Hematopoietic multipotent progenitor cell treated with erythropoietin and hydrocortisone succinate and interleukin-3 and kit ligand, for 6 days (in vitro differentiated cells): ENCODE measurements at places on chromosomes 13 and 19.
A peak's percentile ranks its signal among the peaks of the same experiment; 100 is the strongest.

DNA sequence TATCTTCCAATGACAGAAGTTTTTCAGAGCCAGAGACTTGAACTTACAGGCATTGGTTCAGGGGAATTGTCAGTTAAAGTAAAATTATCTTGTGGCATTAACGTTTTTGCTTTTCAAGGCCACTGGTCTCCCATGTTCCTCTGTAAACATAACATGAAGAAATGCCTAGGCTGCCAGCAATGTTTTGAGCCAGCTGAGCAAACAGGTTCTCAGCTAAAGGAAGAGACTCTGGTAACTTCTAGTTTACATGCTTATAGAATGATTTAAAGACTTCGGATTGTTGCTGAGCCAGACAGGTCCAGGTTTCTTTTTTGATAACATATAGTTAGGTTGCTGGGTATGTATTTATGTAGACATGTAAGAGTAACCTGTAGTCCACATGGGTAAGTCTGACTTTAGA is 35.7 kb downstream of the ZNF493 start:
- no peak for DNase-seq

DNA sequence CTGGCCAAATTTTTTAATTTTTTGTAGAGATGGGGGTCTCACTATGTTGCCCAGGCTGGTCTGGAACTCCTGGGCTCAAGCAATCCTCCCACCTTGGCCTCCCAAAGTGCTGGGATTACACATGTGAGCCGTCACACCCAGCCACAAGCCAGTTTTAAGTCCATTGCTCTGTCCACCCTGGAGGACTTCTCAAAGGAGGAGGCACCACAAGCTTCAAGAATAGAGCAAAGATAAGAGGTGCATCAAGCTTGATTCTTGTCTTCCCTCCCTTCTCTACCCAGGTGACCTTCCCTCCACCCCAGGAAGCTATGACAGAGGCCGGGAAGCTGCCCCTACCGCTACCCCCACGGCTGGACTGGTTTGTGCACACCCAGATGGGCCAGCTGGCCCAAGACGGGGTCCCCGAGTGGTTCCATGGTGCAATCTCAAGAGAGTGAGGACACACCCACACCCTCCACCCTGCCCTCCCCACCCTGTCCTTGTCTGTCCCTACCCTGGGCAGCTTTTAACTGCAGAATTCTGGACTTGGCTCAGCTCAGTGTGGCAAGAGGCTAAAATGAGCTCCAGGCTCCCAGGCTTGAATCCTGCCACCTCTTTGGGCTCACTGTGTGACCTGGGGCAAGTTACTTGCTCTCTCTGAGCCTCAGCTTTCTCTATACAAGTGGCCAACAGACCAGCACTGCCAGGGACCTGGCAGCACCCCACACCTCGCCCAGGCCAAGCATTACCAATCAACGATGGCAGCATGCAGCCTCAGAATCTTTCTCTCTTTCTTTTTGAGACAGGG is 5.2 kb downstream of the HSH2D start:
- peak; percentile 52 for DNase-seq

DNA sequence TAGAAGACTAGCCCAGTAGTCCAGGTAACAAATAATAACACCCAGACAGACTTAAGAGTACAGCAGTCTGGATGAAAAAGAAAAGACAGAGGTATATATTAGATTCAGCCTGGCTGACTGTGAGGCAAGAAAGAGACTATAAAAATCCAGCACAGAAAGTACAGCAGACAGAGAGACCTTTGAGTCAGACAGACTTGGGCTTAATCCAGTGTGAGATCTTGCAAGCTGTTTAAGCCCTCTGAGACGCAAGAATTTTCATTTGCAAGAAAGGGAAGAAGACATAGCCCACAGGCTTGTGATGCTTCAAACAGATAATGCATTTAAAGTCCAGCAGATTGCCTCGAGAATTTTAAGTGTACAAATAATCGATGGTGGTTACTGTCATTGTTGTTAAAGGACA is 471.4 kb downstream of the LIG4 start:
- DNase-seq, result no peak

DNA sequence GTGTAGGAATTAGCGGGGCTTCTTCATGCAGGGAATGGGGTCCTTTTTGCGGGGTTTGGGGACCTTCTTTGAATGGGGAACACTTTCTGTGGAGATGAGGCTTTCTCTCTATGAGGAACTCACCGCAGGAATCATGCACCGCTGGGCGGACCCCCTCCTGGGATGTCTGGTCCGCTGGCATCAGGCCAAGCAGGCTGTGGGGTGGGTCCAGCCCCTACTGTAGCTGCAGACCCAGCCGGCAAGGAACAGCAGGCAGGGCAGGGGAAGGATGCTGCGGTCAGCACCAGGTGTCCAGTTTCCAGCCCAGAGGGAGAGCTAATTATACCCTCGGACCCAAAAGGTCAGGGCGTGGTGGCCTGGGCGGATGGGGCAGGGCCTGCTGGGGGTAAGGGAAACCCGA is 1.8 kb downstream of the MYBPC2 start:
- DNase-seq, result no peak

GRCh38 chr13:113002206-113002912 is 33.3 kb downstream of the MCF2L start:
- no peak for DNase-seq

DNA sequence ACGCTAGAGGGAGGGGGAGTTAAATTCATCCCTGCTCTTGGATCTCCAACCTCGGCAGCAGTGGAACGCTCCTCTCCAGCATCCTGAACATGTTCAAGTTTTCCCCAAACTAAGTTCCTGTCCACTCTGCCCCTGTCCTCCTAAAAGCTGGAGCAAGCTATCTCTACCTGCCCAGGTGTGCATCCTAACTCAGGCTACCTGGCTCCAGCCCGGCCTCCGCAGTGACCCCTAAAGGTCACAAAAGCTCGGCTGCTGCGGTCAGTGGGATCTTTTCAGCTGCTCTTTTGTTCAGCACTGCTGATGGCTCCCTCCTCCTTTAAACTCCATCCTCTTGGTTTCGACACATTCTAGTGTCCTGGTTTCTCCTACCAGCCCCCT is 1.4 kb downstream of the DCUN1D2 start:
- DNase-seq, result no peak

- DNase-seq, result no peak
Measured at GRCh38 chr19:49779731-49780555, 13.1 kb downstream of the AP2A1 start.

DNA sequence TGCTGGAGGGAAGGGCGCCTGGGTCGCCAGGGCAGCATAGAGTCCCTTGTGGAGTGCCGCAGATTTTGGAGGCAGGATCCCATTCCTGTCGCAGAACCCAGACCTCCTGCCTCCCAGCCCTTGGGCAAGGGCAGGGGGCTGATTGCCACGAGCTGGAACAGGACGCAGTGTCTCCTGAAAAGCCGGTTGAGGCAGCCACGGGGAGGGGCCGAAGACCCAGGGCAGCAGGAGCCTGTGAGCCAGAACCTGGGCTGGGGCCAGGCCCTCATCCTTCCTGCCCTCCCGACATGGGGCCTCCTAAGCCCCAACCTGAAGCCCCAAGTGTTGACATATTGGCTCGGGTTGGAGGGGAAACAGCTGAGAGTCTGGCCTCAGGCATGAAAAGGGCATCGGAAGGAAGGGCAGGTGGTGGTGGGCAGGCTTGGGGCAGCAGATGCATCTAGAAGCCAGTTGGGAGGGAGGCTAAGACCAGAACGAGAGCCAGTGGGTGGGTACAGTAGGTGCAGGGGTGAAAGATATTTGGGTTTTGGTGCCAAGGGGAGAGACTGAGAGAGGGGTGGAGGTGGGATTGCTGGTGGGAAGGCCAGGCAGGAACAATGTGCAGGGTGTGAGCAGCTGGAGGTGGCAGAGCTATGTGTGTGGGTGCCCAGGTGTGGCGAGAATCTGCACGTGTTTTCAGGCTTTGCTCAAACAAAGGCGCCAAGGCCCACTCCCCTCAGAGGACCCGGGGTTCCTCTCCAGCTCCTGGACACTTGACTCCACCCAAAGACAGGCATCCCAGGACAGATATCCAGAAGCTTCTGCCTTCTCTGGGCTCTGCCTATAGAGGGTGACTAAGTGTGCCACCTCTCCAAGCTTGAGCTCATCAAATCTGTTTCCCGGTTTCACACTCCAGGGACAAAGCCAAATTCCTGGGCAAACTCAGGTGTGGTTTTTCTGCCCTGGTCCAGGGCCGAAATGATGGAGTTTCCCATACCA is 1.4 kb upstream of the SBSN start:
- no peak for DNase-seq

DNA sequence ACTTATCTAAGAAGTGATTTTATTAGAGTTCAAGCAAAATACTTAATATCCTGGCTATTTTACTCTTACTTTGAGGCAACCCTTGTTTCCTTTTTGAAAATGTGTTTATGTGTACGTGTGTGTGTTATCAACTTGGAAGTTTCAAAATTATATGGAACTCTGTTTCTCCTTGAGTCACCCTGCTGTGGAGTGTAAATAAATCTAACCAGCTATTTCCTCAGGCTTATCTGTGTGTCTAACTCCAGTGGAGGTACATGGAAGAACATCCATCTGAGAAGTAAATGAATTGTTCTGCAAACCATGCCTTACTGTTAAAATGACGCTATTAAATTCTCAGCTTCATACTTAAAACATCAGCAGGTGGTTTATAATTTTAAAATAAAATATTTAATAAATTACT is 583.4 kb upstream of the SLITRK5 start:
- DNase-seq, result no peak

DNA sequence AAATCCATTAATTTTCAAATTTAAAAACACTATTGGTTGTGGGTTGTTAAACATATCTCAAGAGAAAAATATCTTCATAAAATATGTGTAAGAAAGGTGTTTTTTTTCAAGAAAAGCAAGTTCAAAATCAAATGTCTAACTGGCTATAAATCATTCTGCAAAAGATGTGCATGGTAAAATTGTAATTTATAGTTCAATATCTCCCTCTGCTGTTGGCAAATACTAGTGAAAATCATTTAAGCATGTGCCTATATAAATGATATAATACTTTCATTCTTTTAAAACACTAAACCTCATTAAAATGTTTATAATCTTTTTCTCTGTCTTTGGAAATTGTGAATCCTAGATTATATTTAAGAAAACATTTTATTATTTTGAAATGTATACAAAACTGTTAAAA is 17.2 kb upstream of the SLITRK6 start:
- peak; percentile 14 for DNase-seq

GRCh38 chr13:109859216-109859835 is 72.9 kb upstream of the IRS2 start:
- DNase-seq, result no peak

GRCh38 chr13:99078017-99078771 is 100.3 kb upstream of the DOCK9 start:
- DNase-seq, result no peak

- DNase-seq, result peak; percentile 37
Measured at GRCh38 chr19:47363758-47364531, 14.8 kb downstream of the DHX34 start.

- DNase-seq, result no peak
Measured at GRCh38 chr19:46475986-46476385, 4.6 kb upstream of the PNMA8A start.

GRCh38 chr19:32830231-32831014 is 39.1 kb downstream of the SLC7A9 start:
- DNase-seq, result no peak

DNA sequence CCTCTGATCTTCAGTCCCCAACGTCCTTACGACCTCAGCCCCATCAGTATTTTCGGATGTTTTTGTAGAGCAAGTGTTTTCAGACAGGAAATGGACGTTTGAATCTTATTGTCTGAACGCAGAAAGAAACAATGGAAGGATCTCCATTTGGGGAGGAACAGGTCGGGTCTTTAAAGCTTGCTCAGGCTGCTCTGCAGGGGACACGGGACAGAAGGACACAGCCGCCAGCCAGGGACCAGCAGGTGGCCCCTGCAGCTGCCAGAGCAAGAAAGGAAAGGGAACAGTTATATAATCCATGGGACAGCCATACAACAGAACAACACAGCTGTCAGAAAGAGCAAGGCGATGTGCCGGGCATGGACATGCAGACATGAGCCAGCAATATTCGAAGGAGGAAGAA is 18.5 kb upstream of the IGLON5 start:
- DNase-seq, result no peak

DNA sequence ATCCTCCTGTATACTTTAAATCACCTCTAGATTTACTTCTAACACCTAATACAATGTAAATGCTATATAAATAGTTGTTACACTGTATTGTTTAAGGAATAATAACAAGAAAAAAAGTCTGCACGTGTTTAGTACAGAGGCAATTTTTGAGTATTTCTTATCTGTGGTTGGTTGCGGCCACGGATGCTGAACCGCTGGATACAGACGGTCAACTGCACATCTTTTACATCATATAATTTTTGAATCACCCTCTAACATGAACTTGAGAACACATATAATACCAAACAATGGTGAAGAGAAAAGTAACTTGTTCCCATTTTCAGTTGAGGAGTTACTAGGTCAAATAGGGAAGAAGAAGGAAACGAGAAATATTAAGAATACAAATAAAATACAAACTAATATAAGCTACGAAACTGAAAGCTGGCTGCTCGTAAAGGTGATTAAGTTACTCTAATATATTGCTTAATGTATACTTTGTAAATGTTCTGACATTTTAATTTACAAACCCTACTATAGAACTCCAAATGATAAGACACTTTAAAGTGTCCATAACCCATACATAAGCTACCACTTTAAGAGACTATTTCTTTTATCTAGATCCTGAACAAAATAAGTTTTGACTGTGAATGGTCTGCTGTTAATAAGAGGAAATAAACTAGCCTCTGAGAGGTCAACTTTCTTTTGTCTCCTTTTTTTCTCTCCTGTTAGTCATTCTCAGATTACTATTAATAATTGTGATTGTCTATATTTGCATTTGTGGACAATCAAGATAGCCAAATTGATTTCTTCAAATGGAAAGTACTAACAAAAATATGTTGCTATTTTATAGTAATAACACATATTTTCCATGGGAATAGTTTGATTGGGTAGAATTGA is 457.4 kb downstream of the DIAPH3 start:
- no peak for DNase-seq

DNA sequence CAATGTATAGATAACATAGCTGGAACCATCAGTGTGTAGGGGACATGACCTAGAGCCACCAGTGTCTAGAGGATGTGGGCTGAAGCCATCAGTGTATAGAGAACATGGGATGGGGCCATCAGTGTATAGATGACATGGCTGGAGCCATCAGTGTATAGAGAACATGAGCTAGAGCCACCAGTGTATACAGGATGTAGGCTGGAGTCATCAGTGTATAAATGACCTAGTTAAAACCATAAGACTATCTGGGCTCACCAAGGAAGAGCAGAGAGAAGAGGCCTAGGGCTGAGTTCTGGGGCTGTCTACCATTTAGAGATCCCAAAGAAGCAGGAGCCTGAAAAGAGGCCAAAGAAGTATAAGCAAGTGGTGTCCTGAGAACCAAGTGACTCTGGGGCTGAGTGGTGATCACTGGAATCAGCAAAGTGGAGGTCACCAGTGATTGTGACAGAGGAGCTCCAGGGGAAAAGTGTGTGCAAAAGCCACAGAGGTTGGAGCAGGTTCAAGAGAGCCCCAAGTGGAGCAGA is 41.0 kb downstream of the RFX2 start:
- DNase-seq, result no peak
